Activated T-cell treated with anti-CD3 and anti-CD28 coated beads for 24 hours (primary cell): ENCODE measurements at places on chromosomes 12 and 14.

DNA sequence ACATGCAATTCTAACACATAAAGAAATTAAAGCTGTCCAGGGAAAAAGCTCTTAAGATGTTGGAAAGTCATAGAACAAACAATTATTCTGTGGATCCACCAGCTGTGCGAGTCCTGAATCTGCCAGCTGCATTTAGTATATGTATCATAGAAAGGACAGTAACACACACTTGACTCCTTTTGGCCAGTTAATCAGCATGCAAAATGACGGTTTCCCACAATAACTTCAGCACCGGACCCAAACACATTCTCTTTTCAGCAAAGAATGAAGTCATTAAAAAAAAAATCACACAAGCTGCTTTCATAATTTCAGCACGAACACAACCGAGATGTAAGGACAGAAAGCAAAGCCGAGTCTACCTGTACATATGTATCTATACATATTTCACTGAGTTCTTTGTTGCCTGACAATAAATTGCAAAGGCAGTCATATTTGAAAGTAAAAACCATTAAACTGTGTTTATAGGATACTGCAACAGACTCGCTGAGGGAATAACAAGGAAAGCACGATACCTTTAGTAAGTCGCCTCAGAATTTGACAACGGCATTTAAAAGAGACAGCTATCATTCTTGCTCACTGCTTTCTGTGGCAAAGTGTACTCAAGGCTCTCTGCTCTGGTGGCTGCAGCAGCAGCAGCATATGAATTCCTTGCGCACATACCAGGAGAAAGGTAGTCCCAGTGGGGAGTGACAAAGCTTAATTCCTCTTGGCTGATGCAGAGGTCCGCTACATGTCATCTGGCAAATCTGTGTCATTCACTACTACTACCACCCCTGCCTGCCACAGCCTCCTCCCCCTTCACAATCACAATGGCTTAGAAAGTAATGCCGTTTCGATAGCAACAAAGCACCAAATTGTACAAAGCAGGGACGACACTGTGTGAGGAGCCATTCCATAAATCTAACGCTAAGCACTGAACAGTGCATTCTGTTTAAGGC, at the start of gene GRIP1:
TSS of gene GRIP1 (minus strand) at position 739 of the 938 bp plus-strand sequence. CDS start at position 567, 172 bp downstream.
- DNase-seq, result no peak

DNA sequence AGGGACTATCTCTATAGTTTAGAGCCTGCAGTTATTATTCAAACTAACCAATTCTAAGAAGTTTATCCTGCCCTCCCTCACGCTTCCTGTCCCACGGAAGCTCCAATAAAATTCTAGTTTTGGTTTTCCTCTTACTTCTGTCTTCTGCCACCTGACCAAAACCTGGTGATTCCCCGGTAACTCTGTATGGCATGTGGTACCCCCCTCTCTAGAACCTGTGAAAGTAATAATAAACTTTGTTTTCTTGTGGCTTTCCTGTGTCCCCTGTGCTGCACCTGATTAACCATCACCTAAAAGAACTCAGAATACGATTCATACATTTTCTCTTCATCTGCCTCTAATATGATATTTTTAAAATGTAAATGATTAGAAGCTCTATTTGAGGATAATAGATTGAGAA, 379.8 kb downstream of the APAF1 start:
- DNase-seq, result no peak

DNA sequence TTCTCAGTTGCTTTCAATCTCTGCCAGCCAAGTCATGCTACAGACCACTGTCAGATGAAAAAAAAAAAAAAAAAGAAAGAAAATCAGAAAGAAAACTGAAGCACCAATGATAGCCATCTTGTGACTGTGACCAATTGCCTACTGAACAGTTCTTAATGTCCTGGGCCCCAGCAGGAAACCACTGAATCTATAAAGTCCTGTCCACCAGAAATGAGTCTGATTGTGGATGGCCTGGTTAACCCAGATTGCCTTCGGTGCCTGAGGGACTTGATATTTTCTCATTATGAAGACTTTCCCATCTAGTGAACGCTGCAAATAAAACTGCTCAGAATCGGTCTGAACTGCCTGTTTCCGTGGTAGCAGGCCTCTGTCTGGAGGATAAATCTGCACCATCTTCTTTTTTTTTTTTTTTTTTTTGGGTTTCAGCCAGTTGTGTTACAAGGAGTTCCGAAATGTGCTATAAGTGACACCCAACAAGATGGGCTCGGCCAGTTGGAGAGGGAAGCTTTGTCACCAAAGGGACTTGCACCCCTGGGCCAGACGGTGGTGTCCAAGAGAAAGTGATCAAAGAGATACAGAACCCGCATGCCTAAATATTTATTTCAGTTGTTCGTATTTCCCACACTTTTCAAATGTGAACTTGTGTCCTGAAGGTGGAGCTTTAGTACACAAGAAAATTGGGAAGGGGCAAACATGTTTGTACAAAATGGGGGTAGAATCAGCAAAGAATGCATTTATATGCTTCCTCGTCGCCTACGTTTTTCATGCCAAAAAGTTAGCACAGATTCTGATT, 3.0 kb upstream of the PLXNC1 start:
- DNase-seq, result no peak

GRCh38 chr12:127106697-127107096, 1160.3 kb upstream of the TMEM132C start:
- no peak for DNase-seq

GRCh38 chr12:53267306-53267998, 647 bp upstream of the ESPL1 start:
- DNase-seq, result no peak

GRCh38 chr12:107223821-107224220, 130.5 kb upstream of the CRY1 start:
- DNase-seq, result no peak

- DNase-seq, result no peak
Measured at GRCh38 chr14:87465770-87466169, 527.2 kb downstream of the GALC start.

DNA sequence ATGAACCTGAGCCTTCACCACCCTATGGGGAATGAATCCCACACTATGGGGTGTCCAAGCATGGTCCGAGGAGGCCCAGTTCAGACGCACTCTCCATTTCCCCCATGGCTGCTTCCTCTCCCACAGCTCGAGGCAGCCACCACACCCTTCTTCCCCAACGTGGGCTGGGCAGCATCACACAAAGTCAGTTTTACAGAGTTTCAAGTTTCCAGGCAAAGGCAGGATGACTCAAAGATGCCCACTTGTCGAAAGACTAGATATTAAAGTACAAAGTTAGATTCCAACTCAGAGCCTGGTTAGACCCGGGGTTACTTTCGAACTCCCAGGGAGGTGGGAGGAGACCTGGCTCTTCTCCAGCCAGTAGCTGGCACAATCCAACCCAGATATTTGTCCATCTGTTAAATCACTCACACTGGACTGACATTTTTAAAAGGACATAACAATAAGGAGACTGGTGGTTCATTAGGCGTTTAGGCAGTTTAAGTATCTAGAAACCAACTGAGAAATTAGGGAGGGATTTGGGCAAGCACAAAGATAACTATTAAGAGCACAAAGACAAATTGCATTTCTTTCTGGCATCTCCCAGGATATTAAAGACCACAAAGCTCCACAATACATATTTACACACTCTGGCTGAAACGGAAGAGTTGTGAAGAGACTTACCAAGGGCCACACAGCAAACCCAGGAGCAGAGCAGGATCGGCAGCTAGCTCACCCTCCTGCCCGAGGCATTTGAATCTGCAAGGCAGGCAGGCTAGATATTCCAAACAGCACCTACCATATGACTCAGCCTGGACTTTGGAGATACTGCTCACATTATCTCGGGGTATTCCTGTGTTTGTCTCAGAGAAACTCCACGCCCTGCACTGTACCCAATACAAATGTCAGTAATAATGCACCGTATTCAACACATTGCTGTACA, 34.8 kb downstream of the TMCC3 start:
- DNase-seq, result no peak

GRCh38 chr14:22276913-22277816, 311.9 kb downstream of the DAD1 start:
- DNase-seq, result no peak

GRCh38 chr12:117590999-117591398, 229.6 kb upstream of the NOS1 start:
- no peak for DNase-seq

- no peak for DNase-seq
Measured at GRCh38 chr12:26719852-26720251, 113.1 kb downstream of the ITPR2 start.

DNA sequence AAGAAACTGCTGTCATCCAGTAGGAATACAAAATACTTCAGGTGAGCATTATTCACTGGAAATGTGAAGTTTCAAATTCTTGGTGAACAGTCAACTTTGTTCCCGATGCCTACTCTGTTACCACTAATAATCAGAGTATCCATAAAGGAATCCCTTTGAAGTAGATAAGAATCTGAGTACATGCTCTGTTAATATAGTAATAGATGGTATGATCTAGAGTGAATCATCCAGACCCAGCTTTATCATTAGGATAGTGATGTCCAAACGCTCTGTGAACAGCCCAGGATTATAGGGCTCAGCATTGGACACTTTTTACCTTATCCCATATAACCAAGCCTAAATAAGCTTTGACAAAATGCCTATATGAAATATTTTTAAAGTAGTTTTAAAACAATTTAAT, 33.3 kb downstream of the PPP2R3C start:
- no peak for DNase-seq

DNA sequence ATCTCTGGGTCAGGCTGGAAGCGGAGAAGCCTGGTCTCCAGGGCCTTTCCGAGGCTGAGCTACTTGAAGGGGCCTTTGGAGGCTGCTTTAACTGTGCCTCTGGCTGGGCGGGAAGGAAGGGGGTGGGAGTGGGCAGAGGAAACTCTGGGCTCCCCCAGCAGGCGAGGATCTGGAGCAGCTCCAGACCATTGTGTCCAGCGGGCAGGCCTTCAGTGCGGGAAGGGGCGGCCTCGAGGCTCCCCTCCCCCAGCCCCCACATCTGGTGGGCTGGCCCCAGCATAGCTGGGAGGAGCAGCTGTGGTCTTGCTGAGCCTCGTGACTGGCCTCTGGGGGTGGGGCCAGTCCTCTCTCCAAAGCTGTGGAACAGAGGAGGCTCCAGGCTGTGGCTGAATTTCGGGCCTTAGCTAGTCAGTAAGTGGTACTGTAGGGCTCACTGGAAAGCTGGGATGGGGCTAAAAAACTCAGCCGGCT, 3.4 kb downstream of the TAMALIN start:
- DNase-seq, result no peak

DNA sequence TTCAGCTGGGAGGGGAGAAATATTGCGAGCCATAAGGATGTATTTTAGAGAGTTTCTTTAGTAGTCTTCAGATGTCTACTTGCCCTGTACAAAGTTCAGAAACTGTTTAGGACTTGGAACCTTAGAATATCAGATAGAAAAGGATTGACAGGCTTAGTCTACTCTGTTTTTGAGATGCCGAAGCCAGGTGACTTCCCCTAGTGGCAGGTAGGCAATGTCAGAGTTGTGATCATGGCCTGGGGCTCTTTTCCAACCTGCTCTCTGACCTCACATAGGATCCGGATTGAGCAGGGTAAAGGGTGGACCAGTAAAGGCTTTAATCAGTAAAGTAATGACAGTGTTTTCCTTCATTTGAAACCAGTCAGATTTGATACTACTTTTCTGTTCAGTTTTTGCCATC, 59.6 kb downstream of the PRKCH start:
- DNase-seq, result no peak

DNA sequence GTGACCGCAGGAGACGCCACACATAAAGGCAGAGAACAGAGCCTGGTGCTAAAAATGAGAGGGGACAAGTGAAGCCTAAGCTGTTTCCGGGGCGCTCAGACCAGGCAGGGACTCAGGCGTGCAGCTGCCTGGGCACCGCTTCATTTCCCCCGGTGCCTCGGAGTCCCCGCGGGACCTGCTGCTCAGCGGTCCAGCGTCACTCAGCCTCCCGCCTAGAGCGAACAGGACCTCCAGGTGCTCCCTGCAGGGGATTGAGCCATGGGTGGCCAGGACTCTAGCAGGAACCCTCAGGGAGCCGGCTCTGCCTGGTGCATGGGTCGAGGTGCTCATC, 31.0 kb downstream of the CCDC85C start:
- no peak for DNase-seq

GRCh38 chr12:119791453-119791852, 85.7 kb downstream of the CIT start:
- DNase-seq, result no peak

- DNase-seq, result no peak
Measured at GRCh38 chr12:117853600-117853999, 115.2 kb downstream of the KSR2 start.

DNA sequence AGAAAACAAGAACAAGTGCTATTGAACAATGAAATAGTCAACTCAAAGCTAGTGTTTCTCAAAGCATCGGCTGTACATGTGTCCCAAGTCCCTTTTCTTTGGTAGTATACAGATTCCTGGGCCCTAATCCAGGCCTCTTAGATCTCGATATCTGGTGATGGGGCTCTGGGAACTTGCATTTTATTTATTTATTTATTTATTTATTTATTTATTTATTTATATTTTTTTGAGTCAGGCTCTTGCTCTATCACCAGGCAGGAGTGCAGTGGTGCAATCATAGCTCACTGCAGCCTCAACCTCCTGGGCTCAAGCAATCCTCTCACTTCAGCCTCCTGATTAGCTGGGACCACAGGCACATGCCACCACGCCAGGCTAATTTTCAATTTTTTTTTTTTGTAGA, 17.1 kb downstream of the SYNDIG1L start:
- DNase-seq, result no peak

DNA sequence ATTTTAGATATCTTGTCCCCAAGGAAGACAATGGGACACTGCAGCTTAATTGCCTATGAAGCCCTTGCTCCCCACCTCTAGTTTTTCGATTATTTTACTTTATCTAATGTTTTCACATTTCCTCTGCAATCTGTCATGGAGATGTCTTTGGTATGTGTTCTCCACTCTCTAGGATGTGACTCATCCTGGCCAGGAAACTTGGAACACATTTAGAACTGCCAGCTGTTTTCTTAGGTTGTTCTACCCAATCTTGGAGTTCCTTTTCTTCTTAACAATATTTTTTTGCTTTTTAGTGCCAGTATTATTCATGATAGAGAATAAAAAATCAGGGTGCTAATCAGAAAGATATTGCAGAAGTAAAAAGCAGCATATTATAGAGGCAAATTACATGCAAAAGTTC, 101.7 kb upstream of the CLEC14A start:
- DNase-seq, result no peak

GRCh38 chr12:41652981-41653380, 464.9 kb downstream of the PDZRN4 start:
- no peak for DNase-seq

DNA sequence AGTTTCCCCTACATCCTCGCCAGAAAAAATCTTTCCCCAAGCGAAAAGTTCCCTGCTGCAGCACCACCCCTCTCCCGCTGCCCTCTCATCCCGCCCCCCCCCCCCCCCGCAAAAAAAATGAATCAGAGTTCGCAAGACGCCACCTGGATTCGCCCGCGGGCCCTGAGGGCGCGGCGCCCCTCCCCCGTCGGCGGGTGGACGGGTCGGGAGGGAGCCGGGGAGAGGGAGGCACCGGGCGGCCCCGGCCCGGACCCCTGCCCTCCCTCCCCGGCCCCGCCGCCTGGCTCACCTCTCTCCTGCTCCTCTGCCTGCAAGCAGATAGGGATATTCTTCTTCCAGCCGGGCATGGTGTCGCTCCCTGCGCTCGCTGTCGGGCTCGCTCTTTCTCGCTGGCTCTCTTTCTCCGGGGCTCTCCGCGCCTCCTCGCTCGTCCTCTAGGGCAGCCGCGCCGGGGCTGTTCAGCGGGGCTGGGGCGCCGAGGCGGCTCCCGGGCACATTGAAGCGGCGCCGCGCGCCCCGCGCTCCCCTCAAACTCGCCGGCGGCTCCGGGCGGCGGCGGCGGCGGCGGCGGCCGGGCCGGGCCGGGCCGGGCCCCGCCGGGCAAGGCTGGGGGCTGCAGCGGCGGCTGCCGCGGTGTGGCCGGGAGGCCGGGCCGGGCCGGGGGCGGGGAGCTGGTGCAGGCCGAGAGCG, 200.3 kb upstream of the CAND1 start:
- DNase-seq, result peak; percentile 20
